ENCODE measurements at places on chromosomes 4 and X.

GRCh38 chrX:136684120-136684519 lies 36.2 kb downstream of the CD40LG start:
- no peak for DNase-seq

- no peak for DNase-seq
Measured at GRCh38 chr4:129839687-129840086, 743.7 kb downstream of the C4orf33 start.

DNA sequence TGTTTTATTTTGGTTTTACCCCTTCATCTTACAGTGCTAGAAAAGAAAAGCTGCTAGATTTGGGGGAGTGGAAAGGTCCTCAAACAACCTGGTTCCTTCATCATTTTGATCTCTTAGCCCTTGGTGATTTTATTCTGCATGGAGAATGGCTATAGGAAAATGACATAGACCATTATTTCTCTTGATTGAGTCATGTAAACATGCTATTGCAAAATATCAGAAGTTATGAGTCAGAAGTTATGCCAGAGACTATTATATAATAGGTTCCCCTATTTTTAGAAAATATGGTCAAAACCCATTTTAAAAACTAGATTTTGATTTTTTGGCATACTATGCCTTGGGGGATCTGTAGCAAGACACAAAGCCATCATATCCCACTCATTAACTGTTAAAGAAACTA lies 83.7 kb upstream of the FAM9C start:
- DNase-seq = peak; percentile 80

- no peak for DNase-seq
Measured at GRCh38 chr4:56618734-56619133, 62.4 kb downstream of the HOPX start.

DNA sequence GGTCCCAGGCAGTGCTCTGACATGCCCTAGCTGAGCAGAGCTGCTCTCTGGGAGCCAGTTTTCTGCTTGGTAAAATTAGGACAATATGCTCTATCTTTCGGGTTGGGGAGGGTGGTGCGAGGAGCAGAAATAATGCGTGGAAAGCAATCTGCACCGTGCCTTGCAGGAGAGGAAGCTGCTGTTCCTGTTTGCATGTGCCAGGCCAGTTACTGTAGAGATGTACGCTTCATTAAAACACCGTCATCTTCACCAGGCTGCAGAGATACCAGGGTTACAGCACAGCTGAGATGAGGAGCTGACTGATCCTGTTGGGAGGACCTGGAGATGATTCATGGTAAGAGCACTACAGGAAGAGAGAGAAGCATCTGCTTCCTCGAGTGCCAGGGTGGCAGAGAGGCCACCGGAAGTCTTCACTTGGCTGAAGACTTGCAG lies 29.5 kb upstream of the IRF2 start:
- DNase-seq = peak; percentile 79

Data from suppressor macrophage treated with lipopolysaccharide for 1 hour (primary cell).